ENCODE measurements at places on chromosomes 6 and 20.

DNA sequence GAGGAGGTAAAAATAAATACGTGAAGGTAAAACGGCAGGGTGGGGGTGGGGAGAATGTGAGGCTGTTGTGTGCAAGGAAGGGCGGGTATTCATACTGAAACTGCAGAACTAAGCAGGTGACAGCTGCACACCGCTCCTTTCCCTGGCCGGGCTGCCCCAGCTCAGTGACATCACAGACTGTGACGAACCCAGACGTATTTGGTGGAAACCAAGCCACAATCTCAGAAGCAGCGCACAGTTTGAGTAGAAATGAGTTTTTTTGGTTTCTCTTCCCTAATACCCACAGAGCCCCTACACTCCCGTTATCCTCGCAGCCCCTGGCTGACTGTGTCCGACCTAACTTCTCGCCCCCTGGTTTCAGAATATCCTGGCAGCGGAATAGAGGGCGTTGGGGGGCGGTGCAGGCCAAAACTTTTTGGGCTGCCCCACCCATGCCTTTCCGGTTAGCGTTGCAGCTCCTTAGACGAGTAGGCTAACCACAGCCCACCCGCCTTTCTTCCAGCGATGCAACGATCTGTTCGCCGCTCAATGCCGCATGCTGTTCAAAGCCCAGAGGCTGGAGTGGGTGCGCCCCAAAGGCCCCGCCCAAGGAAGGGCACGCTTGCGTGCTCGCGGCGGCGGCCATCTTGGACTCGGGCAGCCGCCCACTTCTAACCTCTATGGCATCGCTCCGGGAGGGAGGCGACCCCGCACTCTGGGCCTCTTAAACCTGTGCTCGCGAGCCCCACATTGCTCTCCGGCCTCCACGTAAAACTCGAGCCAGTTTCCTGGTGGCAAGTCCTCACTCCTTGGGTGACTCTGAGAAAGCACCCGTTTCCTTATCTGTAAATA is 9.1 kb downstream of the BAK1 start:
- DNase-seq = no peak

GRCh38 chr6:151661928-151662327 is 145.6 kb upstream of the ESR1 start:
- DNase-seq = no peak

GRCh38 chr20:12512755-12513154 is 496.0 kb upstream of the SPTLC3 start:
- DNase-seq = no peak

DNA sequence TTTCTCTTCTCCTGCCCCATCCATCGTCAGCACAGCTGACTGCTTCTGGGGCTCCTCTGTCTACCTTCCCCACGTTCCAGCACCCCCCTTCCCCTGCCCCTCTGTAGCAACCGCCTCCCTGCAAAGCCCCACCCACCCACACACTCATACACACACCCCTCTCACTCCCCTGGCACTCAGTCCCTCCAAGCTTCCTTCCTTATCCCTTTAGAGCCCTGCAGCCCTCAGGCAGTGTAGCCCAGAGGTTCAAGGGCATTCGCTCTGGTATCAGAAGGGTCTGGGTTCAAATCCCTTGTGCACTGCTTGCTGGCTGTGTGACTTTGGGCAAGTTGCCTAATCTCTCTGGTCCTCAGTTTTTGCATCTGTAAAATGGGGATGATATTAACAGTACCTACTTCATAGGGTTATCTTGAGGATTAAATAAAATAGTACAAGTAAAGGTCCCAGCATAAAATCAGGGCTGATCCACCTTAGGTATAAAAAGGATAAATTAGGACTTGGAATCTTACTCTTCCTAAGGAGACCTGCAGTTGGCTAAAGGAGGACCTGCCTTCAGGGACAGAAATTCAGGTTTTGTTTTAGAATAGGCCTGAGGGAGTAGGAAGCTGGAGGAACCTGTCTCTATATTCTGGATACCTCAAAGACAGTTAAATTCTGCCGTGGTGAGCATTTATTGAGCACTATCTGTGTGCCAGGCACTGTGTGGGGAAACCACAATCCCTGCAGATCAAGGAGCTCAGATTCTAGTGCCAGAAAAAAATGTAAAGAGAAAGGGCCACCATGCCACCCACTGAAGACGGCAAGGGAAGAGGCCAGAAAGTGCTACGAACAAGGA is 94.1 kb downstream of the SNX5 start:
- DNase-seq = no peak

DNA sequence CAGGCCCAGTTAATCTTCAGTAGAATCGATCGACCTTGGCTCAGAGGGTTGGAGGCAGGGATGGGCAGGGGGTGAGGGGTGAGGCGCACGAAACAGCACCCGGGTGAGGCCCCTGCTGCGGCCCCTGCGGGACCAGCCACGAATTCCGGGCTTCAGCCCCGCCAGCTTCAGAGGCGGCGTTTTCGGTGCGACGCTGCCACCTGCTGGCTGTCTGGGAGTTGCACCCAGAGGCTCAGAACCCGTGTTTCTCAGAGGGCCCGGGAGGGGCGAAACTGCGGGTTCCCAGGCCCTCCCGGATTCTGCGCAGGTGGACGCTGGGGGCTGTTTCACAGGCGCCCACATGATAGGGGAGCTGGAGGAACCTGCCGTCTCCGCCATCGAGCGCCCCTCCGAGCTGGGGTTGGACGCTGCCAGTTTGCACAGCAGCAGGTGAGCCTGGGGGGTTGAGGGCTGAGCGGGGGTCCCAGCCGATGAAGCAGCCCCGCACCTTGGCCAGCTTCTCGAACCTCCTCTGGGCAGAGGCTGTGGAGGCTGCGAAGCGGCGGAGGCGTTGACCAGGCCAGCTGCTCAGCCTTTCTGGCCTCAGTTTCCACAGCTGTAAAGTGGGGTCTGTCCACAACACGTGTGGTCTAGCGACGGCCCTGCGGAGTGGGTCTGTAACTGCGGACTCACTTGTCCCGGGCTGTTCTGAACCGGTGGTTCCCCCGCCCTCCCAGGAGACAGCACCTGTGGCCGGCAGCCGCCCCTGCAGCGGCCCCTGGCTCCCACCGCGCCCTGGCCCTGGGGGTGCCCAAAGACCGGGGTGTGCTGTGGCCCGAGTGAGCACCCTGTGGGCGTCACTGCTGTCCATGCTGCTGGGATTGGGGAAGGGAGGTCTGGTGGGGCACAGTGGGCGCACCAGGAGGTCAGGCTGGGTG is 2.5 kb upstream of the BHLHE23 start:
- no peak for DNase-seq

- no peak for DNase-seq
These were observed 92.6 kb upstream of the SOX4 start for GRCh38 chr6:21501021-21501354.

Data from skeletal muscle cell (primary cell).